ENCODE measurements at places on chromosomes 1 and 21.
A peak's percentile ranks its signal among the peaks of the same experiment; 100 is the strongest.

GRCh38 chr1:79929356-79929755 is 922.8 kb upstream of the ADGRL4 start:
- no peak for DNase-seq

GRCh38 chr1:47618830-47619229 is 181.0 kb downstream of the FOXD2 start:
- DNase-seq, result no peak

GRCh38 chr1:38840281-38840680 is 19.3 kb downstream of the RRAGC start:
- DNase-seq, result no peak

DNA sequence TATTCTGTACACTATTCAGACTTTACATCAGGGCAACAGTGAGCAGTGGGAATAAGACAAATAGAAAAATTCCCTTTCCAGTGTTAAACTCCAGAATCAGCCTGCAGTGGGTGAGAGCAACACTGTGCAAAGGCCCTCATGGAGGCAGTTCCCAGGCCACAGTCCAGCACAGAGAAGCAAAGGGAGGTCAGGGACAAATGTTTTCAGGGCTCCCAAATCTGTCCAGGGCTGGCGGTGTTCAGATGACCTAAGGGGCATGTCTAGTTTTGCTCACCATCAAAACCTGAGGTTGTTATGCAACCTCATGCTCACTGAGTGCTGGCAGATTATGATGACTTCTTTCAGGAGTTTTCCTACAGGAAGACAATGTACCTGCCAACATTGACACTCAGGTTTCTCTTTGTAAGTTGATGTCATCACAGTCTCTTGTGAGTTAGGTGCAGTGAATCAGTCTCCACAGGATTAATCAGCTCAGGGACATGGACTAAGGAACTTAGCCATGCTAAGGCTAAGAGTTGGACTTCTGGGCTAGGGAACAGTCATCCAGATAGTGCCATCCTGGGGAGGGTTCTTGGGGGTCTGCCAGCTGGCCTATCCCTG is 3.6 kb upstream of the LCE5A start:
- DNase-seq, result no peak

DNA sequence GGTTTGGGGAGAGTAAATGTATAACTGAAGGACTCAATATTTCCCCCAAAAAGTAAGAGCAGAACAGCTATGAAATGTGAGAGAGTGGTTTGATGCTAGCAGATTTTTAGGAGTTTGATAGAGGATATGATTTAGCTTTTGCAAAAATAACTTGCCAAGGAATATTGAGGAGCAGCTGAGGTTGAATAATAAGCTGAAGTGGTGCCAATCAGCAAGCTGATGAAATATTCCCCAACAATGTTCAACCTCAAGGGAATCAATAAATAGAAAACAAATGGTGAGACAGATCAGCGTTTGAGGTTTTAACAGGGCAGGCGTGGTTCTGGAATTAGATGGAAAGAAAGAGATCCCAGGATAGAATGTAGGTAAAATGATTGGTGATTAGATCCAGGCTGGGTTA is 413.4 kb upstream of the ADAMTS5 start:
- no peak for DNase-seq

DNA sequence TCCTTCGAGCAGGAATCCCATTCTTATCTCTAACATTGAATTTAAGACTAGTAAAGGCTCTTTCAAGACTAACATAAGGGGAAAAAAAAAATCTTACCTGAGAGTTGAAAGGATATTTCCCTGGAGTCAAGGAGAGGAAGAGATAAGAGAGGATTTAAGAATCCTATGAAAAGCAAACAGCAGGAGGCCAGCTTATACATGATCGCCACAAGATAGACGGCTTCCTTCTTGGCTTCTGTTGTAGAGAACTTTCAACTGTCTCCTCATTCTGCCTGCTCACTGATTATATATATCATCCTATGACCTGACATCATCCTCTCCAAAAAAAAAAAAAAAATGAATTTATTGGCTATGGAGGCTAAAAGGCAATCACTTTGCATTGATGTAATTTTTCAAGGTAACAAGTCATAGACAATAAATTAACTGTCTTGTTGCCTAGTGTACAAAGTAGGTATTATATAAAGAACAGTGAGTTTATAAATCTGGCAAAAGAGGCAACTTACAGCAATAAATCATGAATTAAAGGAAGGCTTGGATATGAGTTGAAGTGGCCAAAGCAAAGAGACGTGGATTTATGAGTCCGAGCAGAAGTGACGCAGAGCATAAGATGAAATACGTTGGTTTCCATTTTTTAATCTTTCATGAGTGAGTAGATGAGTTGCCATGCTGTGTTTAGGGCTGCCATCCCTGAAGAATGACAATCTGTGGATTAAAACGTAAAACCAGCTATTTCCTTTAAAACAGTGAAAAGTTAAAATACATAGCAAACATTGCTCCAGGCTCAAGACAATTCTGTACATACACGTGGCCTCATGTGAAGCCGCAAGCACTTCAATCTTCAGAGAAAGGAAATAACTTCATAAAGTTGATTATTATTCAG is at the start of gene UTS2:
TSS of gene UTS2 (minus strand) at position 262 of the 880 bp plus-strand sequence. CDS start at position 200, 62 bp downstream.
- no peak for DNase-seq

GRCh38 chr1:104189207-104189606 is 439.5 kb downstream of the AMY1C start:
- no peak for DNase-seq

GRCh38 chr1:156310962-156311361 is 11.9 kb upstream of the VHLL start:
- DNase-seq, result no peak

DNA sequence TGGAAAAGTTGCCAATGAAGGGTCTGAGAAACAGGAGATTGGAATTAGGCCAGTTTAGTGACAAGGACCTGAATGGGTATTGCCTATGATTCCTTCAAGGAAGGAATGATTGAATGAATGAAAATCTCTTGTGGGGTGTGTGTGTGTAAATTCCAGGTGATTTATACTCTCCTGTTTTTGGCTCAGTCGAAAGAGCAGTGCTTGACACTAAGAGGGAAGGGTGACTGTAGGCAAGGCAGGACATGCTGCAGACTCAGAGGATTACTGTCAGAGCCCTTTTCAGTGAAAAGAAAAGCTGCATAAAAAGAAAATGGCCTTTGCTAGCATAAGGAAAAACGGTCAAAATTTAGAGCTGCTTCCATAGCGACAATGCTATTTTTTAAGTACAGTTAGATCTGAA is 30.1 kb downstream of the C1orf21 start:
- DNase-seq, result no peak

DNA sequence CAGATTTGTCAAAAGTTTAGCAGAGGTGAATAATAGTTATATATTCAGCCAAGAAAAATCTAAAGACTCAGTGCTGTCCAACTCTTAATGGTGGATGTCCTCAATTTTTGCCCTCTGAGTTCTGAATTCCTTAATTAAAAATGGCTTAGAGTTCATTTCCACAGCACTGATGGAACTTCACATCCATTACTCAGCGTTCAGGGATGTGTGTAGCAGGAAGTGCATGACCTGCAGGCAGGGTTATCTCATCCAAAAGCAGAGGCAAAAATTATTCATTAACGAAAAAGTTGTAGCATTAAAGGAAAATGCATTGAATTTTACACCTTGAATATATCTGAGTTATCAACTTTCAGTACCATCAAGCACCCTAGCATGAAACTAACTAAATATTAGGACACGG is 96.7 kb downstream of the ZP4 start:
- DNase-seq, result no peak

DNA sequence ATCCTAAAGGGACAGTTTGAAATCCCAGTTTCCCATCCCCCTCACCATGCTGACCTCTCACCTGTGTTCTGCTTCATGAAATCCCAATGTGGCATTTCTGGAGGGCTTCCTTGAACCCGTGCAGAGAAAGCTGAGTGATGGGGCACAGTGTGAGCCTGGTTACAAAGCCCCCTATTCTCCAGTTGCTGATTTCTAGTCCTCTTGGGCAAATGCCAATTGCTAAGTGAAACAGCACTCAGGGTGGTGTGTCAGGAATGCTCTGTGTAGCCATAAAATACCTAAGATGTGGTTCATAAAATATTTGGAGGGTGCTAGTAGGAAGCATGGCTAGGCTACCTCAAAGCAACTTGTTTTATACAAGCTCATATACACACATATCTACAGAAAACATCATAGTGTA is 32.0 kb downstream of the SUSD4 start:
- DNase-seq, result no peak

DNA sequence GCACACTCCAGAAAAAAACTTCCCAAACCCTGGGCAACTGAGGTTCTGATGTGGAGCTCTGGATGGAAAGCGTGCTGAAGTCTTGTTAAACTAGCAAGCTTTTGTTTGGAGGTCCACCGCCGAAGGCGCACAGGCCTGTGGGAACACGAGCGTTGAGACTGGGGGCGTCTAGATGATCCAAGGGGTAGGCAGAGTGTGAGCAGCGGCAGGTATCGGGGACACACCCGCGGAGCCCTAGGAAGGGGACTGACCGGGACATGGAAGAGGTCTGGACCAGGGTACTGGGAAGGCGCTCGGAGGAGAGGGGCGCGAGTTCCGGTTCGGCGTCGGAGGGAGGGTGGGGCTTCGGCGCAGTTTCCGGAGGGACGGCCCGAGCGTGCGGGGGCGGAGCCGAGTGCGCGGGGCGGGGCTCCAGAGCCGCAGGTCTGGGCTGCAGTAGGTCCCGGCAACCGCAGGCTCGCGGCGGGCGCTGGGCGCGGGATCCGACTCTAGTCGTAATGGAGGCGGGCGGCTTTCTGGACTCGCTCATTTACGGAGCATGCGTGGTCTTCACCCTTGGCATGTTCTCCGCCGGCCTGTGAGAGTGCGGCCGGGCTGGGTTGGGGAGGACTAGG is at the start of gene SLC50A1:
TSS of gene SLC50A1 (plus strand) at position 438 of the 614 bp plus-strand sequence. CDS start at position 498, 60 bp downstream.
- peak; percentile 97 for DNase-seq
